NCI-H2107 (cell line): ENCODE measurements at places on chromosomes 4 and X.

GRCh38 chr4:138222046-138222445 is 20.1 kb downstream of the SLC7A11 start:
- DNase-seq: no peak

DNA sequence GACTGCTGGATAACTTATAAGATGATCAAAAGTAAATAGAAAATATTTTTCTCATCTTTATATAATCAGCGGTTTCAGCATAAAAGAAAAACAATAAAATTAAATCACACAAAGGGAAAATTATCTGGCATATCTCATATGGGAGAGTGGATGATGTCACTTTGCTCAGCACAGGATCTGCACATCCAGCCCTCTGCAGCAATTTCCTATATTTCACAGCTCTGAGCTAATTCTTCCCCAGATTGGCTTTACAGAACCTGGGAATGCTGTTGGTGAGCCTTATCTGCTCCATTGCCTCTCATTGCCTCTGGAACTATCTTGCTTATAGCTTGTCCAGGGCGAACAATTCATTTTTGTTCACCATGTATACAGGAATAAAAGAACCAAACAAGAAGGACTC is 21.0 kb downstream of the FREM3 start:
- no peak for DNase-seq

GRCh38 chr4:79603681-79604080 is 195.7 kb upstream of the GK2 start:
- DNase-seq: no peak

DNA sequence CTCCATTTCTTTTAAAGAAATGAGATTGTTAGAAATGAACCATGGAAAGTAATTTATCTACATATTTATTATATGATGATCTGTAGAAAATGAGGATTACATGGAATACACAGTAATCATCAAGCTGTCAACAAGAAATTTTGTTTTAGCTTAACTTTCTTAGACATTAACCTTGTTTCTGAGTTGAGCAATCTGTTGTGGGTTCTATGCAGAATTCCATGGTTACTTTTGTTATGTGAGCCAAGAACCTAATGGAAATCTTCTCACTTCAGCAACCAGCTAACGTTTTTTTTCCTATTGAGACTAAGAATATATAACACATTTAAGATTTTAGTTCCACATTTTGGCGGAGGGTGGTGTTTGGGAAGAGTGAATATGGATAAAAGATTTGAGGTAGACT is 136.1 kb upstream of the SLC4A4 start:
- DNase-seq: no peak

DNA sequence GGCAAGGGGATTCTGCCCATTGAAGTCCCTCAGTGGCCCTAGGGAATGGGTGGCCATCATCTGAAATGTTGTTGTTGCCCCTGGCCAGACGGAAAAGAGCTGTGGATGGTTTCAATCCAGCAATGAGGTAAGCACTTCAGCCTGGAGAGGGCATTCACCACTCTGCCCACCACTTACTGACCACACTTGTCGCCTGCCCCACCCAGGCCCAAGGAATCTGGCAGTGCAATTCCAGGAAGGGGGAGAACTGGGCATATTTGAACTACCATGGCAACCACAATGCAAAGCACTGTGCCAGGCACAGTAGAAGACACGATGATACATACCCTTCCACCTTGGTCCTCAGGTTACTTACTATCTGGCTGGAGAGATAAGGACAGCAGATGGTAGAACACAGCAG is 161.6 kb downstream of the PDGFRA start:
- DNase-seq: no peak

DNA sequence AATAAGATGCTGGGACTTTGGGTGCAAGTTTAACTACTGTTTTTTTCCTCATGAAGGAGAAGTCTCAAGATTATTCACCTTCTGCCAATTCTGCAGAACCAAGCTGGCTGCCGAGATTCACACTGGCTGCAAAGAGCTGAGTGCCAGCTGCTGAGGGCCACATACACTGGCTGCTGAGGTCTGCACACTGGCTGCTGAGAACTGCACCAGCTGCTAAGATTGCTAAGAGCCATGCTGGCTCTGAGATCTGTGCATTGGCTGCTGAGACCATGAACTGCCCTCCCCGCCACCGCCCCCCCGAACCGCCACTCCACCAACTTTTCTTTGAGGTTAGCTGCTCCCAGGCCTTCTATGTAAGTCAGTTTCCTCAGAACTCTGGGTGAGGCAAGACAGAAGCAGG is 330.3 kb downstream of the CBLL2 start:
- no peak for DNase-seq

DNA sequence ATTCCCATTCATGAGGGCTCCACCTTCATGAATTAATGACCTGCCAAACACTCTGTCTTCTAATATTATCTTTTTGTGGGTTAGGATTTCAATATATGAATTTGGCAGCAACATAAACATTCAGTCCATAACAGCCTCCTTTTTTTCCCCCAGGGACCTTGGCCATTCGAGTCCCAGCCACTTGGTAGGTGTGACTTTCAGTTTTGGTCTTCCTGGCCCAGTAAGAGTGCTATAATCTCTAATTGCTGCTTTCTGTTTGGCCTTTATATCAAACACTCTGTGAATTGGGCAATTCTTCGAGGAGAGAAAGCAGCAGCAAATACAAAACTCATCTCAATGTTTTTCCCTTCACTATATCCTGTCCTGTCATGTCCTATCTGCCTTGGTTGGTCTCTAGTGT is 12.4 kb upstream of the RADX start:
- DNase-seq: no peak

DNA sequence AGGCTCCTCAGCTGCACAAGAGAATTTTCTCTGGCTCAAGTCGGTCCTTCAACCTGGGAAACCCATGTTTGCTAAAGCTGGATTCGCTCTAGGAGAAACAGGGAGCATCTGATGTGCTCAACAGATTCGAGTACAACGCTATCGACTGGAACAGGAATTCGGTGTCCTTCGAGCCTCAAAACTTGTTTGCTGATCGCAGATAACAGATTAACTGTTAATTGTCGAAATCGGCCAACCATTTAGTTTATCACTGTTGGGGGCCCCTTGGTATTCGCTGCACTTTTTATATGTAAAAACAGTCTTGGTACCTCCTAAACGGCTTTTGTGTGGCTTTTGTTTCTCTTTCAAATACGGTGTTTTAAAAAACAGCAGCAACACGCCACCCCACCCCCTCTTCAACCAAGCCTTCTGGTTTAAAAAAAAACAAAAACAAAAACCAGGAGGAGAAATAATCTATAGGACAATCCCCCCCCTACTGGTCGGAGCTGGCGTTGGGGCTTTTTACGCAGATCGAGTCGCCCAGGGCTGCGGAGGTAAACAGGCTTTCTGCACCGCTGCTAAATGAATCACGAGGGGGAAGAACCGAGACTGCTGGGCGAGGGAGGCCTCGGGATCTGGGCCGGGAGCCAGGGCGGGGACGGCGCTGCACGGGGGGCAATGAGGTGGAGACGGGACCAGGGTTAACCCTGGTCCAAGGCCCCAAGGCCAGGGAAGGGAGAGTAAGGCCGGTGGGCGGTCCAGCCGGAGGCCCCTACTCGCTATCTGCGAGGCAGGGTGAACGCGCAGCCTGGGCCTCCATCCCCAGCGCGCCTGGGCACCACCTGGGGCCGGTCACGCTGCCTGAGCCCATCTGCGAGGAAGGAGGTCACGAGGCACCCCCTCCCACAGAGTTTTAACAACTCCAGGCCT is 71.7 kb upstream of the BCOR start:
- DNase-seq: peak; percentile 35

- DNase-seq: no peak
Measured at GRCh38 chr4:64713256-64713840, 304.1 kb upstream of the TECRL start.

DNA sequence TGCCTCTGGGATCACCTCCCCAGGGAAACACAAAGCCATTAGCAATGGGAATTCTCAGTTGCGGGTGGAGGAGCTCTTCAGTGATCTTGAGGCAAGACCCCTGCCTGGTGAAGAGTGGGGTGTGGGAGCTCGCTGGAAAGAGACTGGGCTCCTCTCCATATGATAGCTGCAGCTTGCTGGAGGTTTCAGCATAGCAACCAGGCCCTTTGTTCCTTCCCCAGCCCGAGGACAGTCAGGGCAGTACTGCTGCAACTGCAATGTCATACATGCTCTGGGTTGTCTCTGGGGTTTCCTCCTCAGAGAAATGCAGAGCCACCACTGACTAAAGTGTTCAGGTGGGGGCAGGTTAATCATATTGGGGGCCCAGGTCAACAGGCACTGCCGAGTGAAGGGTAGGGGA is 81.3 kb downstream of the ARHGAP24 start:
- DNase-seq: no peak

DNA sequence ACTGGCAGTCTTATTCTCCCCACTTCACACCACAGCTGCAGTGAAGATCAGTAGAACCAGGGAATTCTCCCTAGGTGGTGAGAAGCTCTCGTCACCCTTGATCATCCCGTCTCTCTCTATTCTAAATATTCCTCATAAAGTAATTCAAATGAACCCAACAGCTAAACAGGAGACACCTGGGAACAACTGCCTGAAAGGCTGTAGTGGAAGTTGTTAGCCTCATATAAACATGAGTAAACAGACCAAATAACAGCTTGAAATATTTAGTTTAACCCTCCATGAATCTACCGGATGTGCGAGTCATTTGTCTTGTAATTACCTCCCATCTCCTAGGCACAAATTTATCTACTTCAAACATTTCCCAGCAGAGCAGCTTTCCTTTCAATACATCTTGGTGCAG is 30.4 kb upstream of the APELA start:
- no peak for DNase-seq

GRCh38 chr4:101696276-101697010 is 94.1 kb upstream of the BANK1 start:
- DNase-seq: no peak

- DNase-seq: no peak
Measured at GRCh38 chrX:71131510-71131909, 13.1 kb downstream of the MED12 start.

DNA sequence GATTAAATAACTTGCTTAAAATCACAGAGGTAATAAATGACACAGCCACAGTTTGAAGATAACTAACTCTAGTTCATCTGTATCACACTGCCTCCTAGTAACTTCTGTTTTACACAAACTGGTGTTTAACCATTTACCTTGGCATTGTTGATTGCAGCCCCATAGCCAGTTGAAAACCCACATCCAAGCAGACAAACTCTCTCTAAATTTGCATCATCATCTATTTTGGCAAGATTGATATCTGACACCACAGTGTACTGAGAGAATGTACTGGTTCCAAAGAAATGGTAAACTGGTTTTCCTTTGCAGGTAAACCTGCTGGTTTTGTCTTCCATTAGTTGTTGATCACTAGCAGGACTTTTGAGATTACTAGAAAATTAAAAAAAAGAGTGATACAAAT is 7.8 kb downstream of the ADH4 start:
- no peak for DNase-seq

GRCh38 chrX:129071390-129071789 is 451.9 kb downstream of the SMARCA1 start:
- DNase-seq: no peak
